ENCODE measurements at places on chromosomes 3 and 15.

- DNase-seq = no peak
Observed at GRCh38 chr3:187242435-187242834, 45.1 kb downstream of the RTP1 start.

GRCh38 chr3:134372396-134373270 is 1.6 kb downstream of the AMOTL2 start:
- DNase-seq = no peak

DNA sequence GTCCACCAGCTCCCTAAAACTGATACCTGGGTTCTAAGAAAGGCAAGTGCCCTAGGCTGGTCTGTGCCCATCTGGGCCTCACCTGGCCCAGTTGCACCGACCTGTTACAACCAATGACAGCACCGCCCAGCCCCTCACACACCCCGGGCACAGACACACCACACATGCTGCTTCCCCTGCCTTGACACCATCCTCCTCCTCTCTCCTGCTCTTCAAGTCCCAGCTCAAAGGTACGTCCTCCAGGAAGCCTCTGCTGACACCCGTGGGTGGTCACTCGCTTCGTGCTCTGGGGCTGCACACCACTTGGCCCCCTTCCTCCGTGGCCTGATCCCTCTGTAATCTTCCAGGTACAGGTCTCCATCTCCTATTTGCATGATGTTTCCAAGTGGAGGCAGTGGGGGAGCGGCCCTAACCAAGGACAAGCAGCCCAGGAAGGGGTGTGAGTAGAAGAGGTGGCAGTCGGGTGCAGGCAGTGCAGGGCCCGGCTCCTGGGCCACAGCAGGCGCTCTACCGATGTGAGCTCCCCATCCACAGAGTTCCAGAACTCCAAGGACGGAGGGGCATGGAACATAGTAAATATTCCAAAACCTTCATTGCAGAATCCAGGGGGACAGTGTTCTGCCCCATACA is 144.6 kb downstream of the NUP210 start:
- DNase-seq = no peak

DNA sequence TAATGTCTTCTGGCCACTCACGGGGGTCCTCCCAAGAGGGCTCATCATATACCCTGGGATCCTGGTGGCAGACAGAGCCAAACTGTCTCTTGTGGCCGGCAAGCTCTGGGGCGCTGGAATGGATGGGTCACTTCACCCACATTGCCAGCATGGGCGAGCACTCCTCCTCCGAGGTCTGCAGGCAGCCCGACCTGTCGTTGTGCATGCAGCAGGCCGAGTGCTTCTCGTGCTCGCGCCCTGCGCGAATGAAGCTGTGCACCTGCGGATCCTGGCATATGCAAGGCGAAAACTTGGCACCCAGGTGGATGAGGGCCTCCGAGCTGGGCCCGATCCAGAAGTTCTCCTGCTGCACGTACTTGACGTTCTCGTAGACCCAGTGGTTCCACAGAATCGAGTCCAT is 33.6 kb upstream of the GRIP2 start:
- no peak for DNase-seq

GRCh38 chr3:149936812-149937230 is 33.9 kb downstream of the PFN2 start:
- DNase-seq = peak; percentile 72

DNA sequence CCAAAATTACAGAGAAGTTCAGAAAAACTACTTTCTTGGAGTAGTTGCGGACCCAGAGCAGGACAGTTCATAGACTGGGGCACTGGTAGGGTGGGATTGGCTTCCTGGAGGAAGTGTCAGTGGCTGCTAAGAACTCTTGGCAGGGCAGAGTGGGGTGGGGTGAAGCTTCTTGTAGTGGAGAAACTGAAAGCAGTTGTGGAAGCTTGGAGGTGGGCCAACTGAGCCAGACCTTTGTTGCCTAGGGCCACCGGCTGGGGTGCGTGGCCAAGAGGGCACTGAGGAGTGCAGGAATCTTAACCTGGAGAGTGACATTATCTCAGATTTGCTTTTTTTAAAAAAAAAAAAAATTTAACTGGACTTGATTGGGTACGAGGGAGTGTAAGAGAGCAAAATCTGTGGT is 3.1 kb downstream of the KAT2B start:
- DNase-seq = peak; percentile 24

DNA sequence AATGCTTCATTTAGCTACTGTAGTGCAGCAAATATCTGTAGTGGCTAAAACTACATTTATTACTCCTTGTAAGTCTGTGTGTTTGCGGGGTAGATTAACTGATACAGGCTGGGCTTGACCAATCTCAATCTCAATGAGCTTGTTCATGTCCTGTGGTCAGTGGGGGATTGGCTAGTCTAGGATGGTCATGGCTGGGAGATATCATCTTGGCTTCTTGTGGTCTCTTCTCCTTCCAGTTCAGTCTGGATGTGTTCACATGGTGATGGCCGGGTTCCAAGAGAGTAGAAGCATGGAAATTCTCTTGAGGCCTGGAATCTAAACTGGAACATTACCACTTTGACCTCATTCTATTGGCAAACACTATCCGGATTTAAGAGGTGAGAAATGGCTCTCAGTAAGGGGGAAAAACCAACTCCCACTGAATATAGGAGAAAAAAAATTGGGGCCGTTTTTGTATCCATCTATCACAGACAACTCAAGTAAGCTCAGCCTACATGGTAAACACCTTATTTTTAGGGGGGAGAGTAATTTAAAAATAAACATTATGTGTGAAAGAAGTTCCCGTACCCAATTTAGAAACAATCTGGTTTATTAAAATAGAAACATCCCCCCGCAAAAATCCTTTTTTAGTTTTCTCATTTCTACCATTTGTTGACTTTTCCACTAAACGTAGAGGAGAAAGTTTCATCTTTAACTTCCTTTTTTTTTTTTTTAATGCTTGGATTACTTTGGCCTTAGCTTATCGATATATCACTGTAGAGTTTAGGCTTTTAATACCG is 284.9 kb upstream of the TBC1D5 start:
- no peak for DNase-seq

- no peak for DNase-seq
Observed at GRCh38 chr3:72143322-72143721, 358.4 kb upstream of the PROK2 start.

GRCh38 chr15:81608309-81608829 is 234.4 kb upstream of the TMC3 start:
- no peak for DNase-seq

DNA sequence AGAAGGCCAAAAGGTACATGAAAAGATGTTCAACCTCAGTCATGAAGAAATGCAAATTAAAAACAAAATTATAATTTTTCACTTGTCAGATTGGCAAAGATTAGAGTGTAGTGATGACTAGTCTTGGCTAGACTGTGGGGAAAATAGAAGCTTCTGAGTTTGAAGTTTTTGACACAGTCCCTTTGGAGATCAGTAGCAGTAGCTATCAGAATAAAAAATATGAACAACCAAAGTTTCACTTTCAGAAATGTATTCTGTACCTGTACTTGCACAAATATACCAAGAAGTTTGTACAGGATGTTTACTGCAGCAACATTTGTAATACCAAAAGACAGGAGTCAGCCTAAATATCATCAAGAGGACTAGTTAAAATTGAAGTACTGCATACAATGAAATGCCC is 14.1 kb downstream of the ATP2C1 start:
- DNase-seq = no peak

DNA sequence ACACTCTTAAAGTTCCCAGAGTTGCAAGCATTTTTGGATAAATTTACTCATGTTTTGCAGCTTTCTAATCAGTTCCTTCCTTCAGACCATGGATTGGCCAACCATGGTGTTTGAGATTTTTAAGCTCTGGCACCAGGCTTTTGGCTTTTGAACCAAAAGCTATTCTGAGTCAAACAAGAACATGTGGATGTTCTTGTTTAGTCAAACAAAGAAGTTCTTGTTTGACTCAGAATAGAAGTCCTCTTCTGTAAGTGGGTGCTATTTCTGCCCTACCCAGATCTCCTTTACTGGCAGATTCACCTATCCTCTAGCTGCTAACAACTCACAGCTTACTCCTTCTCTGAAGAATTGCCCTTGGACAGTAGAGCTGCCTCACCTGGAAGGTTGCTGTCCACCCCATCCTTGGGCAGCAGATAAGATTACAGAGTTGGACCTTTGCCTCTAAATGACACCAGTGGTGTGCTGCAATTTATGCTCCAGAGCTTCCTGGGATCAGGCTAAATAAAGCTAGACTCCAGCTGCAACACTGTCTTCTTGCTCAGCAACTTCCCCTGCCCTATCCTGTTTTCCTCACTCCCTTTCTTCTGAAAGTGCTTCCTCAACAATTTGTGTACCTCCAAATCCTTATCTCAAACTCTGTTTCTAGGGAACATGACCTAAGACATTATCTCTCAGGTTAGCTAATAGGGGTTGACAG is 65.6 kb downstream of the COL6A6 start:
- no peak for DNase-seq

DNA sequence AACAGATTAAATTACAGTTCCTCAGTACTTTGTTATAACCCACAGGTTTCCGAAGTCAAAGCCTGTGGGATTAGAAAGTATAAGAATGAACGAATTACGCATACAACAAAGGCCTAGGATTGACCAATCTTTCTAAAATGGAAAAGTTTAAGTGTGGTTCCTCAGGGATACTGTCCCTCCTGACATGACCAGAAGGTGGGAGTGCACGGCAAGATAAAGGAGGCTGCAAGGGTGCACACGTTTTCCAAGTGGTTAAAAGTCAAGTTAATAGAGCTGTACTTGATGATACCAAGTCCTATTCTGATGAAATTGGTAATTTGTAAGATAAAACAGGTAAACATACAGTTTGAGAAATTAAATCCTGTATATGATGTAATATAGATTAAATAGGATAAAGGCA is 96.2 kb downstream of the ALDH1A2 start:
- DNase-seq = peak; percentile 20

DNA sequence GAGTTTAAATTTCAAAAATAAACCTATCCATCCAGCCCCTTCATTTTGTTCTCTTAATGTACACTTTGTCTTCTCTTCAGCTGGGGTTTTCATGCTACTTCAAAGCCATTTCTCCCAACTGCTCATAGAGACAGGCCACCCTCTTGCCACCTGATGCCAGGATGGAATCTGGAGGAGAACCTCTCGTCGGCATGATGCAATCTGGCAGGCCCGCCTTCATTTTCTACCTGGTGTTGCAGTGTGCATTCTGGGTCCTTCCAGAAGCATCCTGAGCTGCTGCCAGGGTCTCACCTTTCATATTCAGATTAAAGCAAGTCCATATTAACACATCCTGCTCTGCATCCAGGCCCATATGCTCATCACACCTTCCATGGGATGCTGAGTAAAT is 60.8 kb downstream of the CTNNB1 start:
- no peak for DNase-seq

- DNase-seq = no peak
Observed at GRCh38 chr3:121781611-121782010, 32.1 kb upstream of the GOLGB1 start.

- DNase-seq = no peak
Observed at GRCh38 chr3:158108445-158108985, 1.4 kb upstream of the RSRC1 start.

- no peak for DNase-seq
Observed at GRCh38 chr15:74906067-74906449, 593 bp downstream of the FAM219B start.

DNA sequence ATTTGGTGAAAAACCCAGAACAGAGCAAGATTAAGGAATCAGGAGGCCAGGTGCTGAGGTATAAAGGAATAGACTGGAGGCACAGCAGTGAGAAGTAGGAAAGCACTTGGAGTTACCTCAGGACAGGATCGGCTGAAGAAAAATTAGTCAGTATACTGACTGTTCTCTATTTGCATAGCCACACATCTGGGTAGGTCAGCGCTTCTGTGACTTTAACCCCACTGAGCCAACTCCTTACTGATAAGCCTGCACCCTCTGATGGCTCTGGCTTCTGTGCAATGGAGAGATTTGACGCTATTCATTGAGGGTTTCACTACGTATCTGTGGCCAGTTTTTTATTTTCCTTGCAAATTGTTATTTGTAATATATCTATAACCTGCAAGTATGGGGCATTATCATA is 22.3 kb downstream of the MECOM start:
- no peak for DNase-seq

DNA sequence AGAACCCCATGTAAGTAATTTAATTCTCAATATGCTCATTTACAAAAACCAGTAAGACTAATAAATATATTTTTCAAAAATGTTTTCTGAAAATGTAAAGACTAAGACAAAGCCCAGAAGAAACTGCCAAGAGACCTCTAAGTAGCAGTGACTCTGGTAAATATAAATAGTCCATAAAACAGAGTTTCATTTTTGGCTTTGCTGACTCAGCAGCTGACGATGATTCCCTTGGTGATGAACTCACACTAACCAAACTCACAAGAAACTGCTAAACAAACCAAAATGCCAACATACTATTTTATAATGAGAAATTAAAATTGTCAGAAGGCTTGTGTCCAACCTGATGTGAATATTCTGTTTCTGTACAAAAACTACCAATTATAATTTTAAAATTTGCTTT is 31.5 kb upstream of the IMPG2 start:
- DNase-seq = no peak

DNA sequence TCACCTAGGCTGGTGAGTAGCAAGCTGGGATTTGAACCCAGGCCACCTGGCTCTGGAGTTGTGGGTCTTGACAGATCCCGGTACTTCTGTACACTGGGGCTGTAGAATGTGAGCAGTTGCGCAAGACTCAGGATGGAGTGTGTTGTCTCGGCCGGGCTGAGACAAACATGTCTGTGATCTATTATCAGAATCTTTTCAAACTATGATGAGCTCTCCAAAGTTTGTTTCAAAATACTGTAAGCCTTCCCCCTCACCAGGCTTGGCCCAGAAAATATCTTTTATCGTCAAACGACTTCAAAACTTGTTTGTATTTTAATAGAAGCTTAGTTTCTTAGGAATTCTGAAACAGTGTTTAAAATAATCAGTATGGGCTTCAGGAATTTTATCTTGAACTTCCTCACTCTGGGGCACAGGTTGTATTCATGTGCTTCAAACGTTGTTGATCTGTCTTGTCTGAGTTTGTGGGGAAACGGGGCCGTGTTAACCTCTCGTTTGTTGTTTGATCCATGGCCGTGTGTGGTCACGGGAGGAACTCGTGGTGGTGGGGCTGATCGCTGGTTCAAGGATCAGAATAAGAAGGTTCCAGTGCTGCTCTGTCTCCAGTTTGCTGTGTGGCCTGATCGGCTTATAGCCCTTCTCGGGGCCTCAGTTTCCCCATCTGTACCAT is 40.3 kb upstream of the TFRC start:
- DNase-seq = no peak

DNA sequence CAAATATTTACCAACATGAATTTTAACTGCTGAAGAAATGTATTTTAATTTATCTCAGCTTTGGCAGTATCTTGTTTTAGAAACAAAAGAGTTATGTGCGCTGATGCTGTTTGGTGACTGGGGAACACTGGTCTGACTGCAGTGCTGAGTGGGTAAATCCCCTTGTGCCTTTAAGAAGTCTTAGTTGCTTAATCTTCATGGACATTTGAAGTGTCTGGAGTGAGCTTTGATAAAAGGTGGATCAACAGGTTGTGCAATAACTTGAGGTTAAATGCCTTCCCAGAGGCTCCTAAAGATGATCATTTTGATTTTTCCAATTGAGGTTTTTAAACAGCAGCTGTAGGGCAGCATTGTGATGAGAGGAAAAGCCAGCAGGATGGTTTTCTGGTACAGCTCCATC is 68.7 kb downstream of the TP63 start:
- DNase-seq = no peak

- no peak for DNase-seq
Observed at GRCh38 chr3:64837986-64838735, 150.4 kb upstream of the ADAMTS9 start.

GRCh38 chr15:53569751-53570480 is 189.5 kb downstream of the WDR72 start:
- DNase-seq = no peak
